ENCODE measurements at places on chromosomes 2 and 18. TPM values are rescaled to one million over a fixed set of nuclear protein-coding genes. Genes with fewer than 3 reads are reported as not detected.
A peak's percentile ranks its signal among the peaks of the same experiment; 100 is the strongest.

DNA sequence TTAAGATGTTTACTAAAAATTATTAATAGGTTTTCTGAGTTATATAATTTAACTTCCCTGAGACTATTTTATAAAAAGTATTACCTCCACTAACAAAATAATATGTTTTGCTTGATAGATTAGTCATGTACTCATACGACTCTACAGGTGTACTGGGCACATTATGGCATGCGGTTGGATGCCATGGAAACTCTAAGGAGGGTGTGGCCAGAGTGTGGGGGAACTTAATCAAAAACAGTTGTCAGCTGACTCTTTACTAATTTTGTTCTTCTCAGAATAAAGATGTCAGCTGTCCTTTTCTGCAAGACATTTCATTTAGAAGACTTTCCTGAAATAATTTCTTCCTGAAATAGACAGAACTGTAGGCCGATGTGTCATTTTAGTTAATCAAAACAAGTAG lies 228.3 kb upstream of the SIX3 start:
- no peak for DNase-seq

Gene IHH
- total RNA-seq: not detected

DNA sequence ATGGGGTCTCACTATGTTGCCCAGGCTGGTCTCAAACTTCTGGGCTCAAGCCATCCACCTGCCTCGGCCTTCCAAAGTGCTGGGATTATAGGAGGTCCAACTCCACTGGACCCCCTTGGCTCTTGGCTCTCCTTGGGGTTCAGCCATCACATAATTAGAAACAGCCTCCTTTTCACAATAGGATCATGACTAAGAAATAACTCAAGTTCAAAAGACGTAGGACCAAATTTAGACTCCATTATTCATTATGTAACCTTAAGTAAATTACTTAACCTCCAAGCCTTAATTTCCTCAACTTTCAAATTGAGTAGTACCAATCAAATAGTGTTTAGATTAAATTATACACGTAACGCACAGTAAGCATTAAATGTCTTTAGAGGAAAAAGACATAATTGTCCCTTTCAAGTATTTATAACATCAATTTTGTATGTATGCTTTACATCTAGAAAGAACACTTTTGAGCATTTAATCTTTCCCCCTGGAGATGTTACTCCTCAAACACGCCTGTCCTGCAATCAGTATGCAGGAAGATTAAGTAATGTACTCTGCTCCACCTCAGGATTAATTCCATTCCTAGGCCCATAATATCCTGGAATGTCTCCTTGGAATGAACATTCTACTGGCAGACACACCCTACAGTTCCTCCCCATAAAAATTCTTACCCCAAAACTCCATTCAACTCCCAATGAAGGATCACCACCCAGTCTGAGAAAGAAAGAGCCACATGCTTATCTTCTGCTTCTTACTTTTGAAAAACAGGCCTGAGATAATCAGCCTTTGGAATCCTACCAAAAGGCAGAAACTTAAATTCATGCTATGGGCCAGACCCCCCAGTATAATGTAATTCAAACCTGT lies 49.1 kb downstream of the COBLL1 start:
- DNase-seq: no peak

Gene EPB41L3
- 6.0 TPM for total RNA-seq

DNA sequence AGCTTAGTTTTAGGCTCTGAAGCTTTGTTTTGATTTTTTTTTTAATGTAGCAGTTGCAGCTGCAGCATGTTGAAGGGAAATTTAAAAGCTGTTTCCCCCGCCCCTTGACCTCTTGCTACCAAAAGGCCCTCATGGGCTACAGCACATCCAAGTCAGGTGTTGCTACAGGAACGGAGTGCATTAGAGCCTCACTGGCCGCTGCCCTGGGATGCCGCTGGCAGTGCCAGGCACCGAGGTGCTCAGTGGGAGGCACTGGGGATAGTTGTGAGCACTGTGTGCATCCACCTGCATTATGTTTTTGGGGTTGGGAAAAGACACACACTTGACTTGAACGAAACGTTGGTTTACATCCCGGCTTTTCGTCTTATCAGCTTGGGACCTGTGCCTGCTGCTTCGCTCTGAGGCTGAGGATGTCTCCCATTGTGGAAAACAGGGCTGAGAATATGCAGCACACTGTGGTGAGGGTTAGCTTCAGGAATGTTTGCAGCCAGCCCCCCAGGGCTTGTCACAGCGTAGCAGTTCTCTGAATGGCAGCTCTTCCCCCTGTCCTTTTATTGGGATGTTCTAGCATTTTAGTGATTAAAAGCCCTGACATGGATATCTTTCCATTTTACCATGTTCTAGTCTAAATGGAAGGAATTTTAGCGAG lies 24.1 kb downstream of the DCDC2C start:
- no peak for DNase-seq

Gene DSG4
- total RNA-seq: not detected

DNA sequence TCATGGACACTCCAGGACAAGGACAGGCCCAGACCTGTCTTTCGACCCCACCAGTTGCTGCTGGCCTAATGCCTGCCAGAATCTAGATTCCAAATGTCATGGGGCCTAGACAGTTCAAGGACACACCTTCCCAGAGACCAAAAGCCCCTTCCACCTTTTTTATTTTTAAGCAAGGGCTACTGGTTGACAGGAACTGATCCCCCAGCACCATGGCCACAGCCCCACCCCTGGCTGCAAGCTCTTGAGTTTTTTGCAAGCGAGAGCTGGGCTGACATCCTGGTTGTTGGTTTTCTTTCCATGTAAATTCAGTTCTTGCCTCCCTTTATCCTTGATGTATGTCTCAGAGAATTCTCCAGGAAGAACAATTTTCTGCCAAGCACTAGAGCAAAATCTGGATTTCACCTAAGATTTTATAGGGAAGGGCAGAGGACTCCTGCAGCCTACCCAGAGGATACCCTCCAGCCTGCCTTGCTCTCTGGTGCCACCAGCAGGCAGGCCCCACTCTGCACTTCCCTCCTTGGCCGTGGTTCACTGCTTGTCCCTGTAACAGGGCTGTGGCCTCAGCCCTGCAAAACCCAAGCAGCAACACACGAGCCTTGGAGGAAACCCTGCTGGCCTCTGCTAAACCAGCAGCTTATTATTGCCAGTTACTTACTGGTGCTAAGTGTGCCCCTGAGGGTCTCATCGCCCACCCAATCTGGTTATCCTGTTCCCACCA lies 97.7 kb downstream of the TWIST2 start:
- DNase-seq: no peak

Gene WDFY1
- total RNA-seq: 92.0 TPM

DNA sequence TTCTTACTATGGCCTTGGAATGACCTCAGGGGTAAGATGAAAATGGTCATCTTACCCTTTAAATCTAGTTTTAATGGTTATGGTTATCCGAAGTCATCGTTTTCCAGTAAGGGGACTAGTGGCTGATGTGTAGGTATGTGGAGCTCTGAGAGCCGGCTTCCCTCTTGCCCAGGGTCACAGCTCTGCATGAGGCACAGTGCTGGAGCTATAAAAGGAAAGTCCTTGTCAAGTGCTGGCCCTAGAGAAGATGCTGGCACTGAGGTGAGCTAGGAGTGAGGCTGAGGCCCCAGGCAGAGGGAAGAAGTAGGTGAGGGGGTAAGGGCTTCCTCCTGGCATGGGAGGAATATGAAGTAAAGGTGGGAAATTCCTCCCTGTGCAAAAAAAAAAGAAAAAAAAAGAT lies 35.0 kb downstream of the SMARCAL1 start:
- DNase-seq: no peak

- no peak for DNase-seq
Observed at GRCh38 chr18:62118328-62118727, 68.5 kb downstream of the PIGN start.

- DNase-seq: no peak
Observed at GRCh38 chr2:74864728-74865722, 31.1 kb downstream of the HK2 start.

Gene ZNF804A
- total RNA-seq: 0.25 TPM

GRCh38 chr18:36667811-36668210 lies 161.0 kb downstream of the TPGS2 start:
- DNase-seq: no peak

DNA sequence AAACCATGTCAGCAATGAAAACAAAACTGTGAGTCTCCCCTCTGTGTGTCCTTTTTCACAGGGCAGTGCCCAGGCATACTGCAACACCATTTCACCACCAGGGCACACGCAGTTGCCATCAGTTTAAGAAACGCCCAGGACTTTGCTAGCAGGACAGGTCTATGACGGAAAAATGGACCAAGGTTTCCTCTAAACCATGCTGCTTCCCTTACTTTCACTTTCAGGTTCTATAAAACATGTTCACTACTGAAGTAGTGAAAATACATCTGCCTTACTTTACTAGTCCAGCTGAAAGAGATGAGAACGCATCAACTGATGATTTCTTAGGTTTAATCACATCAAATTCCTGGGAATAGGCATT lies 110.5 kb downstream of the TCF4 start:
- peak; percentile 53 for DNase-seq

- DNase-seq: no peak
Observed at GRCh38 chr2:84858937-84859336, 21.9 kb downstream of the TRABD2A start.

DNA sequence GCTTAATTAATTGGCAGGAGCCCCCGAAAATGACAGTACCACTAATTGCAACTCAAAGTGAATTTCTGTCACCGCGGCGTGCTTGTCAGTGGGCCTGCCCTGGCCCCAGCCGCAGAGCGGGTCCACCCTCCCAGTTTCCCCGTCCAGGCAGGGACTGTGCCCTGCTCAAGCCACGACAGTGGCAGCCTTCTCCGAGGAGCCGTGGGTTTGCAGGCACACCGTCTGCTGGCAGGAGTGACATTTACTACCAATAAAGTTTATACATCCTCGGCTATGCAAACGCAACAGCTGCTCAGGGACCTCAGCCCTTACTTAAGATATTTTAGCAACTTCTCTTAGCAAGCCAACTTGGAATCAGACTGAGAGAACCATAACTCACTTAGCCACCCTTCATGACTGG lies 112.7 kb downstream of the GBX2 start:
- no peak for DNase-seq

Gene CAD
- total RNA-seq: 24.0 TPM

GRCh38 chr2:172249986-172250385 lies 147.3 kb upstream of the DLX2 start:
- DNase-seq: no peak

- no peak for DNase-seq
Observed at GRCh38 chr2:215535741-215536140, 99.9 kb upstream of the FN1 start.

Gene RBKS
- 11.5 TPM for total RNA-seq

Gene SLC66A2
- total RNA-seq: 62.4 TPM

- DNase-seq: no peak
Observed at GRCh38 chr2:31534636-31535035, 46.1 kb downstream of the SRD5A2 start.

GRCh38 chr2:235825946-235826345 lies 332.1 kb downstream of the AGAP1 start:
- no peak for DNase-seq

GRCh38 chr2:71788186-71788525 lies 334.8 kb downstream of the DYSF start:
- no peak for DNase-seq
